ENCODE measurements at places on chromosomes 16 and 17.

DNA sequence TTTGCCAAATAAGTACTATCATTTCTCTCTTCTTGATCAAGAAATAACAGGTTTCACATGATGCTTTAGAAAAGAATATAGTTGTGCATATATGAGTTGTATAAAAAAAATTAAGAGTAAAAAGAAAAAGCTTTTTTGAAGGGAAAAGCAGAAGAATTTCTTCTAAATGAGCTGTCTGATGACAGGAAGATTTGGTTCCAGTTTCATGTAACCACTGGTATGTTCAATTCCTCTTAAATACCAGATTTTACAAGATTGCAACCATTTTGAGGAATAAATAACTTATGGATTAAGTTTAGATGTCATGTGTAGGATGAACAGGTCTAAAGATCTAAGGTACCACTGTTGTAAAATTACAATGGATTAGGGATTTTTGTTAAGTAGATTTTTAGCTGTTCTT, 45.0 kb downstream of the VMP1 start:
- no peak for DNase-seq

GRCh38 chr16:47284999-47285398, 141.3 kb upstream of the NETO2 start:
- DNase-seq = no peak

DNA sequence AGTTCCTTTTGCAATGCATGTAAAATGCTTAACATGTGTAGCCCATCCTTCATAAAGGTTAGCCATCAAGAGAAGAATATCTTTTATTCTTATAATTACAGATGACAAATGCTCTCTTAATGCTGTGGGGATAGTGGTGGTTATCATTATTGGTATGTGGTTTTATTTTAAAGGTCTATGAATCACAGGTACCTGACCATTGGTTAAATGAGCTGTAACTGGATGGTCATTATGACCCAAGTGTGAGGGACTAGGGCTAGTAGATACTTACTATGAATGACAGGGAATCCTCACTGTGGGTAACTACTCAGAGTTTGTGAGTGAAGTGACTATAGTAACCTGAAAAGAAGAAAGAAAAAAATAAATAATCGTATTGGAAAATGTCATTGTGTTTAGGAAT, 78.8 kb downstream of the CDRT15 start:
- DNase-seq = no peak

GRCh38 chr17:61409301-61410112, 9.9 kb downstream of the TBX2 start:
- no peak for DNase-seq

GRCh38 chr16:27551036-27551435, 1.1 kb downstream of the KATNIP start:
- no peak for DNase-seq

DNA sequence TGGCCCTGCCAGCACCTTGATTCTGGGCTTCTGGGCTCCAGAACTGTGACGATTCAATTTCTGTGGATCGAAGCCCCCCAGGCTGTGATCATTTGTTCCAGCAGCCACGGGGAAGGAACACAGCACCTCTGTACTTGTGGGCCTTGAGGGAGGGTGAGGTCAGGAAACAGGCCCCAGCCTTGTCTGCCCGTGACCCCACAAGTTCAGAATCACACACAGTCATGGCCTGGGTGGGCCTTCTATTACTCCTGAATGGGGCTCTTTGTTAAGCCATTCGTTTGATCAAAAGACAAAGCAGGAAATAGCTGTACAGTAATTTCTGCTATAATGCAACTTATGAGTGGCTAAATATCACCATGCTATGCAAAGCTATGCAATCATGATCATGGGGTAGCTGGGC, 10.1 kb downstream of the ST6GALNAC2 start:
- no peak for DNase-seq

GRCh38 chr16:11534262-11534661, 52.5 kb downstream of the LITAF start:
- DNase-seq = no peak

DNA sequence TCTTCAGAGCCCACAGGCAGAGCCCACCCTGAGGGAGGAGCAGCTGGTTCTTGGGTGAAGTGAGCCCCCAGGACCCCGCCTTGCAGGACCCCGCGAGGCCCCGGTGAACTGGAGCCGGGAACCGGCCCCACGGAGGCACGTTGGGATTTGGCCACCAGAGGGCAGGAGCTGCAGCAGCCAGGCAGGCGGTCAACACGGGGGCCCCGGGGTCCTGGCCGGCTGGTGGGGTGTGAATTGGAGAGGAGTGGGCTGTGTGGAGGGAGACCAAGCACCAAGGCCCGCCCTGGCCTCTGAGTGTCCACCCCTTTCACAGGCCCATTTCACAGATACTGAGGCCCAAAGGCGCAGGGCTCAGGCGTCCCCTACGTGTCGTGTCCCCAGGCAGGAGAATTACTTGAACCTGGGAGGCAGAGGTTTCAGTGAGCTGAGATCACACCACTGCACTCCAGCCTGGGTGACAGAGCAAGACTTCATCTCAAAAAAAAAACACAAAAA, 2.2 kb downstream of the DPEP1 start:
- no peak for DNase-seq

DNA sequence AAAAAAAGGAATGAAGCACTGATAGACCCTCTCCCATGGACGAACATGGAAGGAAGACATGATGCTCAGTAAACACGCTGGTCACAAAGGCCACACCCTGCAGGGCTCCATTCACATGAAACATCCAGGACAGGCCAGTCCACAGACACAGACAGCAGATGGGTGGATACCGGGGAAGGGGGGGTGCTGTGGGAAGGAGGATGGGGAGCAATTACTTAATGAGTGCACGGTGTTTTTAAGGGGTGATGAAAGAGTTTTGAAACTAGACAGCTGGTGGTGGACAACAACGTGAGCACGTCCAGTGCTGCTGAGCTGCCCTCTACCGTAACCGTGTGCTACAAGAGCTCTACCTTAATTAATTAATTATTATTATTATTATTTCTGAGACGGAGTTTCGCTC, 6.0 kb upstream of the SLC16A3 start:
- no peak for DNase-seq
